Ureter (tissue), 1 donor: ENCODE measurements at places on chromosomes 5 and 9. TPM values are rescaled to one million over a fixed set of nuclear protein-coding genes. Genes with fewer than 3 reads are reported as not detected.
A peak's percentile ranks its signal among the peaks of the same experiment; 100 is the strongest.

DNA sequence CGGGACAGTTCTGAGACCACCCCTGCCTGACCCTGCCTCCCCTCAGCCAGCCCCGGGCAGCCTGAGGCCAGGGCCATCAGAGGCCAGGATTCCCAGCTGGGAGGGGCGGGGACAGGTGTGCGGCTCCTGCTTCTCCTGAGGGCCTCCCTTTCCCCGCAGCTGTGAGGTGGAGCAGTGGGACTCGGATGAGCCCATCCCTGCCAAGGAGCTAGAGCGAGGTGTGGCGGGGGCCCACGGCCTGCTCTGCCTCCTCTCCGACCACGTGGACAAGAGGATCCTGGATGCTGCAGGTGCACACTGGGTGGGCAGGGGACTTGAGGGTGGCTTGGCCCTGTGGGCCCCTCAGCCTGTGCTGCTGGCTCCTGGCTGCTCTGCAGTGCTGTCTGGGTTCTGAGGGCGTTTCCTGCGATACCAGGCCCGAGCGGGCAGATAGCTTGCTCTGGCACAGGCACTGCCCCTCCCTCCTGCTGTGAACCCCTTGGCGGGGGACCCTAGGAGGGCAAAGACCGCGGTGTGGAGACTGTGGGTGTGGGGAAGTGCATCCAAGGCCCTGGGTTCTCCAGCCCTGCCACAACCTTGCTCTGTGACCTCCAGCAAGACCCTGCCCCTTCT, 2.3 kb downstream of the GRHPR start:
- no peak for DNase-seq

The HSPB3 gene
- total RNA-seq = 0.68 TPM

DNA sequence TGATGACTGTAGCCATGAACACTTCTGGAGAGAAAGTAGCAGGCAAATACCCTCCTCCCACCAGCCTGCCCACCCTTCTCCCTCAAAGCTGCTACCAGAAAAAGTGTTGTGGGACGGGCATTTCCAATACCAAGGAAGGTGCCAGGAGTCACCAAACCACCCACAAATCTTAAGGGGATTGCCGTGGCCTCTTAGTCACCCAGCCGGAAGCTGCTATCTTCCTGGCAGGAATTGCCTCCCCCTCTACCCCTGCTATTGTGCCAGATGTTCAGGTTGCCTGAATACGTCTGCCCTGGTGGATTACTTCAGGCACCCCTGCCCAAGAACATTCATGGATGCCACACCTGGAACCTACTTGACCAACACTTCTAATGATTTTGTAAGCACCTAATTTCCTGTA, 156.1 kb downstream of the TTC39B start:
- DNase-seq = no peak

DNA sequence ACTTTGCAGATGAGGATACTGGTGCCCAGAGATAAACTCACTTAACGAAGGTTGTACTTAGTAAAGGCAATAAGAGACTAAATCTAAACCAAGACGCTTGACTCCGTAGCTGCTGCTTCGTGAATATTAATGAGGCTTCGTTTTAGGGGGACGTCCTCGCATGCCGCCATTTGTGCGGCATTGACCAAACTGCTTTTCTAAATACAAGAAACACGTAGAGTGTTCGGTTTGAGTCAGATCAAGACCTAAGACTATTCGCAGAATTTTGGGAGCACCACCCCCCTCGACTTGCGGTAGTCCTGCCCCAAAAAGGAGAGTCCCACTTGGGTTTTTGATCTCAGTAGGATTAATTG, 1.1 kb downstream of the NPM1 start:
- no peak for DNase-seq

DNA sequence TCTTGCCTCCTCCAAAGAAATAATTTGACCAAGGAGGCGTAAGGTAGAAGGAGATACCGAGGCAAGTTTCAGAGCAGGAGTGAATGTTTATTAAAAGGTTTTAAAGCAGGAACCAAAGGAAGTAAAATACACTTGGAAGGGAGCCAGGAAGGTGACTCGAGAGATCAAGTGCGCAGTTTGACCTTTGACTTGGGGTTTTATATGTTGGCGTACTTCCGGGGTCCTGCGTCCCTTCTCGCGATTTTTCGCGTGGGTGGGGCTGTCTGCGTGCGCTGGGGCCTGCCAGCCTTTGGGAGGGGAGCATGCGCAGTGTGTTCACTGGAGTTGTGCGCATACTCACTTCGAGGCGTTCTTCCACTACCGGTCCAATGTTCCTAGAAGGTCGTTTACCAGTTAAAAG, 166.0 kb upstream of the IRX2 start:
- no peak for DNase-seq

The INSL6 gene
- total RNA-seq = not detected

GRCh38 chr5:178287791-178288105, 55.1 kb upstream of the PHYKPL start:
- DNase-seq = no peak

DNA sequence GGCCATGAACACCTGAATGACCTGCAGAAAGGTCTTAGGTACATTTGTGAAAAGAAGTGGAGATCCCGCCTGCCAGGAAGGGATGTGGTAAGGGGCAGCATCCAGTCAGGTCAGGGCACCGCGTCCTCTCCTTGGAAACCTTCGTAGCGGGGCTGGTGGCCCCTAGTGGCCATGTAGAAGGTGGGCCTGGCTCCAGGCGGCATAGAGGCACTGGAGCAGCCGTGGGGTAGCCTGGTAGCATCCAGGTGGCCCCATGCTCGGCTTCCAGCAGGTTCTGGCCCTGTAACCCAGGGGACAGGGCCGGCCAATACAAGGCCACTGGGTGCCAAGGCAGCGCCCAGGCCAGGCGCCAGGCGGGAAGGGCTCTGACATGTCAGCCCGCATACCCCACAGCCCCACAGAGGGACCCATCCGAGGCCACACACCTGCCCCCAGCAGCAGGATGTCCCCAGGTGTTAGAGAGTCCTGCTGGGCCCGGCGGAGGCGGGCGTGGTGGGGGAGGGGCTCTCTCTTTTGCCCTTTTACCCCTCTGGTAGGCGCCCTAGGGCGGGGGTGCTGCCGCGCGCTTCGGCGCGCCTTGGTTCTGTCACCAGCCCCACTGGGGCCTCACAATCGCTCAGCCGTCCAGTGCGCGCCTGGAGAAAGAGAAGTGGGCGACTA, 58.3 kb upstream of the SPATA31E1 start:
- no peak for DNase-seq

GRCh38 chr9:137050570-137050969, 3.3 kb downstream of the ENTPD2 start:
- no peak for DNase-seq

DNA sequence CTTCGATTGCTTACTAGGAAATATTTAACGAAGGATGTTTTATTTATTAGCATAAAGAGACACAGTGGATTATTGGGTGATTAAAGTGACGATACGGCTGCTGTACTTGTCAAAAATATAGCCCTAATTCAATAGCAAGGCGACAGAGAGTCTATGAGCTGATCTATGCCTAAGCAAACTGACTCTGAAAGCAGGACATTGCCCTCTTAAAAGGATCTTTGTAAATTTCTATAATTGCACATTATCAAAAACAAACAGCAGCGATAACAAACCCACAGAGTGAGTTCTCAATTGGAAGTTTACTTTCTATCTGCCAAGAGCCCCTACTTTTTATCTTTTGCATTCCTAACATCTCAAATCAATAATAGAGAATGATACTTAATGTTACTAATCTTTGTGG, 31.4 kb downstream of the TLX3 start:
- no peak for DNase-seq

GRCh38 chr5:176901260-176902101, 2.3 kb upstream of the HK3 start:
- no peak for DNase-seq

The TSLP gene
- total RNA-seq = 2.0 TPM

- DNase-seq = no peak
These were observed 24.5 kb downstream of the PTGES2 start for GRCh38 chr9:128102861-128103588.

DNA sequence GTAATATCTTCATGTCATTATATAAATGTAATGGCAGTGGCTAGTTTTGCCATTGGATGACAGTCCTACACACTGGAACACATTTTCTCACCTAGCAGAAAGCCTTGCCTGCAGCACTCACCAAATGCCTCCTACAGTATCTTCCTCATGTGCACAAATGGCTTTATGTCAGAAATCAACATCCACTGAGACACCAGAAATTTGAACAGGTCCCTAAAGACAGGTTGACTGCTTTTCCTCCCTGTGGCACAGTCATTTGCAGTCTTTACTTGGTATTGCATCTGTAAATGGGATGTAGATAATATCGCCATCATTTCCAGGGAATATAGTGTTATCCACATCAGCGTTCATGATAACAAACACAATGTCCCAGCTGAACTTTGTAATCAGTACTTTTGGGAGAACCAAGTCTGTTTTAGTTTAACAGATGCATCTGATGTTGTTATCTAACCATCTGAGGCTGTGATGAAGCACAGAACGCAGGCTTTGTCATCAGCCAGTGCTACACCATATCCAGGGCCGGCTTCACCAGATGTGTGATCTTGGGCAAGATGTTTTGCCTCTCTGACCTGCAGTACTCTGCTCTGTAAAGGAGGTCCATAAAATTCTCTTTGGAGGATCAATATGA, 83.9 kb upstream of the TAS2R1 start:
- no peak for DNase-seq

The LCN12 gene
- 3.4 TPM for total RNA-seq

GRCh38 chr5:39986614-39987013, 561.8 kb upstream of the DAB2 start:
- no peak for DNase-seq

DNA sequence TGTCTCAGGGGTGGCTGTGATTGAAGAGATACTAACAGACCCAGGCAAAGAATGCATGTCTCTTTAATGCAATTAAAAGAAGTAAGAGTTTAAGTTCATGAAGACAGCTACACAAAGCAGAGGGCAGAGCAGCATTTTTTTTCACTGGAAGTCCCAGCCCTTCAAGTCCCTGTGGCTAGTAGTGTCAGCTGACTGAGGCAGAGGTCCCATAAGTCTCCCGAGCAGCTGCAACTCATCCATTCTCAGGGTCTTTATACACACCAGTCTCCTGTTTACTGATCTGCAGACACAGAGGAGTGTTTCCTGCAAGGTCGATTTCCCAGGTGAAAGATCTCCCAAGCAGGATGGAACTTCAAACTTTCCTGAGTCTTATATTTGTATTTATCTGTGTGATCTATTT, 169.4 kb upstream of the GLRA1 start:
- no peak for DNase-seq

- DNase-seq = no peak
These were observed 60.5 kb downstream of the SYK start for GRCh38 chr9:90861826-90862740.

GRCh38 chr5:178839319-178839704, 20.4 kb upstream of the ZNF354B start:
- peak; percentile 79 for DNase-seq

The RHOBTB3 gene
- total RNA-seq = 102 TPM

- DNase-seq = no peak
These were observed 1.3 kb downstream of the SQSTM1 start for GRCh38 chr5:179822059-179822432.

- no peak for DNase-seq
These were observed 496.7 kb downstream of the ENC1 start for GRCh38 chr5:74143721-74144330.

- DNase-seq = peak; percentile 61
These were observed 51.5 kb downstream of the COL15A1 start for GRCh38 chr9:98995059-98995671.

DNA sequence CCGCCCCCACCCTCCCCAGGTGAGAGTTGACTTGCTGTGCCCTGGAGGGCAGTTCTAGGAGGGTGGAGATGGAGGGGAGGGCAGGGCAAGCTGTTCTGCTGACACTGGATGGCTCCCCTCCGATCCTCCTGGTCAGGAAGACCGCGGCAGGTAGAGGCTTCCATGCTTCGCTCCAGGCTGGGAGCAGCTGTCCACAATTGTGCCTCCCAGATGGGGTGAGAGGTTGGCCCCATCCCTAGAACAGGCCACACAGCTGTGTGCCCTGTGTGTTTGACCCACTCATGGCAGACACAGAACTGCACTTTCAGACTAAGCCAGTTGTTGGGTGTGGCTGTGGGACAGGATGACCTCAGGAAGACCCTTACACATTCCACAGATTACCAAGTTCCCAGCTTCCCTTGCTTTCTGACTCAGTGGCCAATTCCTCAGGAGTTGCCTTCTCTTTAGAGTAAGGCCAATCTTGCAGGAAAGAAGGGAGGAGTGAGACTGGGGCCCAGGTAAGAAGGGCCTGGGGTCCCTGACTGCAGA, 72.1 kb upstream of the HSPA9 start:
- DNase-seq = no peak

The LAMC3 gene
- total RNA-seq = 50.6 TPM

GRCh38 chr5:1441166-1441865, 3.9 kb downstream of the SLC6A3 start:
- no peak for DNase-seq

The PHYHD1 gene
- 26.6 TPM for total RNA-seq

GRCh38 chr9:109331353-109331752, 10.5 kb upstream of the EPB41L4B start:
- DNase-seq = peak; percentile 90
